Retina (tissue), 1 donor: ENCODE measurements at places on chromosomes 3 and 15.
A peak's percentile ranks its signal among the peaks of the same experiment; 100 is the strongest.

DNA sequence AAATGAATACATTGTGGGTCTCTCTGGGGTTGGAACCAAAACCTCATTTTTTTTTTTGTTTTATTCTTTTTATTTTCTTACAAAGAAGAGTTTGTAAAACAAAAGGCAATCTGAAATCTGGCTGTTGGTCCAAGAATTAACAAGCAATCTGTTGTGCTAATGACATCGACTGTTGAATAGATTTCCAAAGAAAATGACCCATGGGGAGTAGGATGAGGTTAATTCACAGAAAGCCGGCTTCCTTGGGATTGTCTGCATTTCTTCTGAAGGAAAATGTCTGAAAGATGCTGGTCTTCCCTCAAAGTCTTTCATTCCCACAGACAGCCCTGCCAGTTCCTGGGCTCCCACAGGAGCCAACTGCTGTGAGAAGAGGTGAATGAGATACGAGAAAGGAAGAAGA, 92.9 kb downstream of the LRRC3B start:
- DNase-seq = no peak

- no peak for DNase-seq
These were observed 660.7 kb upstream of the ADAMTS9 start for GRCh38 chr3:65348398-65348995.

GRCh38 chr3:194043516-194043915, 92.4 kb upstream of the HES1 start:
- no peak for DNase-seq

DNA sequence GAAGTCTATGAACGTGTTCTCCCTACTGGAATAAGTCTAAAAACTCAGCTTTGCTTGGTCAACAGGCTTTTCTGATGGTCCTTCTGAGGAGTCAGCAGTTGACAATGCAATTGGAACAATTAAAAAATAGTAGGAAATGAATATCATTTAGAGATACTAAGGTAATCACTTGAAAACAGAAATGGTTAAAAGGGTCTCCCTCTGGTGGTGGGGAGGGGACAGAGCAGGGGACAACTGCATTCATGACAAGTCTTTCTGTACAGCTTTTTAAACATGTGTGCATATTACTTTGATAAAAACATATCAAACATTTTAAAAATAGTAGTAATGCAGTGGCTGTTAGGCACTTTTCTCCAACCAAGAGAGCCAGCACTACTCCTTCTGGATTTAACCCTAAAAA, 119.9 kb upstream of the FHIT start:
- DNase-seq = peak; percentile 47

- DNase-seq = peak; percentile 75
These were observed 6.7 kb downstream of the KBTBD13 start for GRCh38 chr15:65083262-65083701.

DNA sequence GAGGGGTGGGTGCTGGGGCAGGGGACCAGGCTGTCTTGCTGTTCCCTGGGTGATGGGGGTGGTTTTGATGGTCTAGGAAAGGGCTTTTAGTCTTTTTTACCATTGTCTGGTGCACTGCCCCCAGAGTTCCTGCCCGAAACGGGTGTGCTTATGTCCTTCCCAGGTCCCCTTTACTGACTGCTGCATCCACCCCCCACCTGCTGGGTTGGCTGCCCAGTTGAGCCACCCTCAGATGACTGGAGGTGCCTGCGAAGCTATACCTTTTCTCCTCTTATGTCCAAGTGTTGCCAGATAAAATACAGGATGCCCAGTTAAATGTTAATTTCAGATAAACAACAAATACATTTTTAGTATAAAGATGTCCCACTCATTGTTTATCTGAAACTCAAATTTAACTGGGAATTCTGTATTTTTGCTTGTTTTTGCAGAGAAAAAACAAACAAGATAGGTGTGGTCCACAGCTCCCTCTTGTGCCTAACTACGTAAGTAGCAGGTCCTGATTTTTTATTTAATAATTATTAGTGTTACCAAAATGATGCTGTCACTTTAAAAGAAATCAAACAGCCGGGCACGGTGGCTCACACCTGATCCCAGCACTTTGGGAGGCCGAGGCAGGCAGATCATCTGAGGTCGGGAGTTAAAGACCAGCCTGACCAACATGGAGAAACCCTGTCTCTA, 6.1 kb upstream of the RPP14 start:
- DNase-seq = peak; percentile 39

- no peak for DNase-seq
These were observed 551 bp downstream of the NCBP2 start for GRCh38 chr3:196941729-196942225.

DNA sequence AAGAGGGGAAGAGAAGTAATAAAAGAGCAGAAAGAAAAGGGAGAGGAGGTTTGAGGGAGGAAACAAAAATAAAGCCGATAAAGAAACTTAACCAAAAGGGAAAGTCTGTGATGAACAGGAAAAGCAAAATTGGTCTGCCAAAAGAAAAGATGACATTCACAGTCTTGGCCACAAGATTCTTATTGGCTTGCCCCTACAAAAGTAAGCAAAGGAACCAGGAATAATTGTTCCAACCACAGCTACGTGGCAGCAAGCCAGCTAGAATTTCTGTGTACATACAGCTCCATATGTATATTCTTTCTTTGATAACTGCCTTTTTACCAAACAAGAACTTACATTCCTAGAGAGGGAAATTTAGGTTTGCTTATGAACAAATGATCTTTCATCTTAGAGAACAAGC, 79.6 kb downstream of the MLH1 start:
- DNase-seq = no peak

- DNase-seq = no peak
These were observed 199.4 kb upstream of the TTC14 start for GRCh38 chr3:180402471-180403073.

- DNase-seq = no peak
These were observed 9.5 kb upstream of the MCF2L2 start for GRCh38 chr3:183437666-183438564.
